Astrocyte of the spinal cord (primary cell): ENCODE measurements at places on chromosomes 6 and 20.

GRCh38 chr6:50145125-50145524 lies 95.4 kb upstream of the DEFB112 start:
- no peak for DNase-seq

DNA sequence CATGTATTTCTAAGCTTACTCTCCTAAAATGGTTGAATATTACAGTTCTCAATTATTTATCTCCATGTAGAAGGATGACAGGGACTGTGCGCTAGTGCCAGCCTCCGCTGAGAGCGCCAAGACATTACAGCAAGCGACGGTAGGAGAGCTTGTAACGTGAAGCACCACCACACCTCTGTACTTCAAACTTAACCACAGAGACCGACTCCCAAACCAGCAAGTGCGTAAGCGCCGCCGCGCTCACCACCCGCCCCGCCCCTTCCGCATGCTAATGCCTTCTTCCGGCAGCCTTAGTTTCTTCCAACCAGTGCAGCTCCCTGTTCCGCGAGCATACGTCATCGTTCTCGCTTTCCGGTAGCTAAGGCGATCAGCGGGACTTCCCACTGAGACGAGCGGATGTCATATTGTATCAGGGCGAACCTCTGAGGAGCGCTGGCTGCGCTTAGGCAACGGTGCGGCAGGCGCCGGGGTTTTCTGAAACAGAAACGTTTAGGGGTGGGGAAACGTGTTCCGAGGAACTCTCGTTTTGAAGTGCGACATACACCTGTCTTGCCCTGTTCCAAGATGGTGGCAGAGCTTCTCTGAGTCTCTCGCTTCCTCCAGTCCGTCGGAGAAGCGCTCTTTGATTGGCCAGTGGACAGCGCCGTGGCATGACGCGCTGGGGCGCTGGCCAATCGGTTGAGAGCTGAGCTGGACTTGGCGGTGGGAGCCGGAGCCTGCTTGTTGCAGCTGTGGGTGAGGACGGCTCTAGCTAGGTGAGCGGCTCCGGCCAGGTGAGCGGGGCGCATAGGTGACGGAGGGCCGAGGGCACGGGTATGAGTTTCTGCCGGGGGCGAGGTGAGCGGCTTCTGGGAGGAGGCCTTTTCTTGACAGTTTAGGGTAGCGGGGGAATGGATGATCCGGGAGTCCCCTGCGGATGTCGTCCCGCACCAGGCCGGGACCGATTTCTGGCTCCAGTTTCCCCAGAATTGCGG lies at the start of gene SEC23B:
SEC23B (plus strand) TSS at position 723 of the 974 bp plus-strand sequence. CDS start 2,896 bp downstream, outside the sequence.
- peak; percentile 99 for DNase-seq

- peak; percentile 74 for DNase-seq
Observed at GRCh38 chr6:116556065-116556464, 2.5 kb downstream of the CALHM4 start.

GRCh38 chr20:1005452-1006027 lies 3.4 kb upstream of the RSPO4 start:
- no peak for DNase-seq

DNA sequence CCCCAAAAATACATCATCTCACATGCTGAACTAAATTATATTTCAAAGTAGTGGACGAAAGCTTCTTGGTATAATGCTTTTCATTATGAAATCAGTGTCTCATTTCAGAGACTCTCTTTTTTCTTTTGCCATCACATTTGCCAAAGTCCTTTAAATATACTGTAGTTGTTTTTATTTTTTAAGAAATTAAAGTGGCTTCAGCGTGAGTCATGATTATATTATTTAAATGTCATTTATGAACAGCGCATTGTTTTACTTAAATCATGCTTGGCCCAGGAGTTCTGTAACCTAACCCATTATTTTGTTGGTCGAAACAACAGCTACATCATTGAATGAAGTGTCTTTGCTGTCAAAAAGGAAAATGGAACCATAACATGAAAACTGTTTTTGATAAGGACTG lies 100.9 kb downstream of the CD109 start:
- DNase-seq, result no peak

DNA sequence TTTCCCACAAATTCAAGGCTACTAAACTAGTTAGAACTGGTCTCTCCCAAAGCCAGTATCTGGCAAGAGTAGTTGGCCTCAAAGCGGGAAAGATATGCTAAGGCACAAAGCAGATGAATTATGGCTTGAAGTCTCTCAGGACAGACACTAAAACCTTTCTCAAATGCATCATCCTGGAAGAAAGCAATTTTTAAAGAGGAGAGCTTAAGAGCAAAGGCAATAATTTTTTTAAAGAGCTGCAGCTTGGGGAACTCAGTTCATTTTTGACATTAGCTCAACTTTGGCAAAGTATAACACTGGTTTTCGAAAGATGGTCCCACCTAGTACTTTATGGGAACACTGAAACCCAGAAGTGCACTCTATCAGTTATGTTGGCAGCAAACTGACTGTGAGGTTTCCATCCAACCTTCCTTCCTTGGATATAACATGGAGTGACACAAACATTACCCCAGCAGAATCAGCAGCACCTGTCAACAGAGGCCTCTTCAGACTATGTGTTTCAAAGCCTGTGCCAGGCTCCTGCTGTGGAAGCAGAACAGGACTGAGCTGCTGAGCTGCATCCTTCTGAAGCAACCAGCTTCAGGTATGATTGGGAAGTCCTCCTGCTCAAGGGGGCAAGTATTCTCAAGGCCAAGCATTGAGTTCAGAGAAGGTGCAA lies 852.3 kb upstream of the HS3ST5 start:
- DNase-seq, result no peak

- DNase-seq, result no peak
Observed at GRCh38 chr20:48411245-48411644, 416.6 kb downstream of the PREX1 start.
